Stomach (tissue), 19 donors: ENCODE measurements at places on chromosomes 5 and 9.

- no peak overlapping the region for H3K27ac ChIP-seq
- no peaks in the 10 kb centered on the region for H3K4me1 ChIP-seq
- H3K4me3 ChIP-seq: no peak overlapping the region
- no peaks in the 10 kb centered on the region for H3K36me3 ChIP-seq
- DNase-seq: no peak
Measured at GRCh38 chr5:39521940-39522590, 97.3 kb upstream of the DAB2 start.

DNA sequence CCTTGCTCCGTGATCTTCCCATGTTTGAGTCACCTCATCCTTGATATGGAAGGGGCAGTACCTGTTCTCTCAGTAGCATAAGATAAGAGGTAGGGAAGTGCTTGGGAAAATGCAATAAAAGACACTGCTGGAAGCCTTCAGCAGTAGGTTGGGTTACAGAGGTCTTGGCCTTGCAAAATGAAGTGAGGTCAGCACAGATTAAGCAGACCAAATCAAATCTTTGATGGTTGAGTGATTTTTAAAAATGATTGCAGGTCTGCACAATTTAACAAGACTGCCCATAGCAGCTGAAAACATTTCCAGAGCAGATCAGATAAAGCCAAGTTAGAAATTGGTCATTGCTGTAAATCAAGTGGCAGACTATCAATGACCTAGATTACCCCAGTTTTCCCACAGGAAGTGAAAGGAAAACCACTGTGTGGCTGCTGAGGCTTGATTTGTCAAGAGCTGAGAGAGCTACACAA is 32.9 kb downstream of the PALM2AKAP2 start:
- no peak for DNase-seq
- peaks cover 3% of the 10 kb centered on the region for H3K27me3 ChIP-seq
- no peaks in the 10 kb centered on the region for H3K4me1 ChIP-seq
- H3K36me3 ChIP-seq: no peaks in the 10 kb centered on the region
- no peak overlapping the region for H3K4me3 ChIP-seq

DNA sequence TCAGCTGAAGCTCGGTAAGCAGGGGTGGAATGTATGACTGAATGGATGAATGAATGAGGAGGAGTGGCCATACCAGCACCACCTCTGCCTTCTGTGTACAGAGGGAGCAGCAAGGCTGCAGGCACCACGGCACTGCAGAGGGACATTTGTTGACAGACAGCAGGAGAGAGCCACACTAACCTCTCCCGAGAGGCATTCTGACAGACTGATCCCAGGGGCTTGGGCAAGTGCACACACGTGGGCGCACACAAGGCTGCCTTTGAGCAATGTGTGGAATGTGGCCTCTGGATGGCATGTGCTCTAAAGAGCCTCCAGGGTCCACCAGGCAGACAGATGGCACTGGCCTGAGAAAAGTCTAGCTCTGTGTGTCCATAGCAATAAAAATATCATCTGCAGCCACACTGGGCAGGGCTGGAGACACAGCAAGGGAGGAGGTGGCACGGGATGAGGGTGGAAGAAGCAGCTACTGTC is 111.8 kb downstream of the ACTL7B start:
- H3K36me3 ChIP-seq: no peaks in the 10 kb centered on the region
- no peak for DNase-seq
- no peak overlapping the region for H3K4me3 ChIP-seq
- no peaks in the 10 kb centered on the region for H3K4me1 ChIP-seq

GRCh38 chr5:120873083-120873482 is 409.0 kb downstream of the PRR16 start:
- H3K4me1 ChIP-seq: no peaks in the 10 kb centered on the region
- H3K4me3 ChIP-seq: no peak overlapping the region
- H3K27ac ChIP-seq: no peak overlapping the region
